ENCODE measurements at places on chromosomes 11 and 22. TPM values are rescaled to one million over a fixed set of nuclear protein-coding genes. Genes with fewer than 3 reads are reported as not detected.

- H3K27me3 ChIP-seq: no peaks in the 10 kb centered on the region
- no peak overlapping the region for H3K4me3 ChIP-seq
- DNase-seq: no peak
- peaks cover 18% of the 10 kb centered on the region for H3K4me1 ChIP-seq
- H3K27ac ChIP-seq: no peak overlapping the region
Measured at GRCh38 chr11:86610559-86611341, 61.7 kb downstream of the ME3 start.

VSIG10L2 gene
- not detected for total RNA-seq

IFITM1 gene
- 15.1 TPM for total RNA-seq

AKIP1 gene
- total RNA-seq: 11.6 TPM

DNA sequence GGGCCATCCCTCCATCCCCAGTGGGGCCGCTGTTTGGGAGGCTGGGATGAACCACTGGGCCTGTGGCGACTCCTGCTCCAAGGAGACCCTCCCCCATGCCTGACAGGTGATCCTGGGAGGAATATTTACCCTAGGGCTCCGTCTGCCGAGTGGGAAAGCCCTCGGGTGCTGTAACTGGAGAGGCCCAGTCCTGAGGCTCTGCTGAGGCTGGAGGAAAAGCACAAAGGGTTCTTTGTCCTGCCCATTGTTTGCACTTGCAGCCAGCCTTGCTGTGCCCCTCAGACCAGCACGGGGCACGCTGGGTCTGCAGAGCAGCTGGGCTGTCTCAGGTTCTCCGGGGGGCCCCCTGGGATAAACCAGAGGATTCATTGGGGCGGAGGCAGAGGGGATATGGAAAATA is 321.1 kb downstream of the MN1 start:
- no peak overlapping the region for H3K4me3 ChIP-seq
- no peaks in the 10 kb centered on the region for H3K36me3 ChIP-seq
- no peak overlapping the region for H3K27ac ChIP-seq
- H3K27me3 ChIP-seq: no peaks in the 10 kb centered on the region
- H3K4me1 ChIP-seq: no peaks in the 10 kb centered on the region

DNA sequence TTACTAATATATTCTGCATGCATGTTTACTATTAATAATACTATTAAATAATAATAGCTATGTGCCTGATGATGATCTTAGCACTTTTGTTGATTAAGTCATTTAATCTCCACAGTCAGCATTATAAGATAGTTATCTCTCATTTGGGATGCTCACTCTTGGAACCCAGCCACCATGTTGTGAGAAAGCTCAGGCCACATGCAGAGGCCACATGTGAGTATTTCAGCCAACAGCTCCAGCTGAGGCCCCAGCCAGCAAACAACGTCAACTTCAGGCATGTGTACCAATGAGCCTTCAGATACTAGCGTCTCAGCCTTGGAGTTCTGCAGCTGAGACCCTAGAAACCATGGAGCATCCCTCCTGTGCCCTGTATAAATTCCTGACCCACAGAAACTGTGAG is 798.1 kb upstream of the LRRC4C start:
- no peaks in the 10 kb centered on the region for H3K36me3 ChIP-seq
- H3K27ac ChIP-seq: no peak overlapping the region
- H3K27me3 ChIP-seq: no peaks in the 10 kb centered on the region
- H3K4me1 ChIP-seq: no peaks in the 10 kb centered on the region
- no peak for DNase-seq
